ENCODE measurements at places on chromosomes 6 and 20.

DNA sequence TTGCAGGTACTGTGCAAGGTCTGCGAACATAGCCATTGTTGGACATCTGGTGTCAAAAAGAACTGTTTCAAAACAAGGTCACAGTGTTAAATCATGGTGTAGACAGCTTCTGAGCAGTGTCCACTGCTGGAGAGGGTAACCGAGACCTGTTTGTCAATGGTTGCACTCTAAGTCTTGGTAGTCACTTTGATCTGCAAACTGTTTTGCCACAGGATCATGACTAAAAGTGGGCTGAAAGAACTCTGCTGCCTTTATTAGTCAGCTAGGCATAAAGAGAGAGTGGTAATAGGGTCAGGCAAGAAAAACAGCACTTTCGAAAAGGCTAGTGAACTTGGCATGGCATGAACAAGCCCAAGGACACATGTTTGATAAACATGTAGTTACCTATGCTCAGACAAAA is 552.3 kb upstream of the CITED2 start:
- DNase-seq, result no peak

DNA sequence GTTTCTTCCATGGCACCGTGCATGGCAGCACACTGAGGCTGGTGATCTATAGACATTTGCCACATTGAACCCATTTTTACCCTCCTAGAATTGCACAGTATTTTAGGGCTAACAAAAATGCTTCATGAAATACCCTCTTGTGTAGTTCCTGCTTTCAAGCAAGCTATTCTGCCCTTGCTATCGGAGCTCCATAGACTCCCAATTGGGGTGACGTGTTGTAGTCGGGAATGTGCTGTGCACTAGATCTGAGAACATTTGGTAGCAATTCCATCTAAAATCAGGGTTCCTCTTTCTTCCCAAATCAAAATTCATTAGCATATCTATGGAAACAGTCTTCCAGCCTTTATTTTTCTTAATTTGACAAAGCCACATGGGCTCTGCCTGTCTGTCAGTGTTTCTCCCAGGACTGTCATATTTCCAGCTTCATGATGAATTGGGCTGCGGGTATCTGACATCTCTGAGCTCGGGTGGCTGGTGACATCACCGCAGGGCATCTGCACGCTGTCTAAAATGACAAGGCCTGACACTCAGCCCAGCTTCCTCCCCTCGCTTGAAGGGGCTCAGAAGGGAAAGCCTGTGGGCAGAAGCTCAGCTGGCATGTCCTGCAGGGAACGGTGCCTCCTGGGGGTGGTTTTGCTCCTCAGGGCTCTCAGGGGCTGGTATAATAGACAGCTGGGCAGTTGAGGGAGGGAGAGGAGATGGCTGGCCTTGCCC is 406.4 kb downstream of the QKI start:
- DNase-seq, result no peak

DNA sequence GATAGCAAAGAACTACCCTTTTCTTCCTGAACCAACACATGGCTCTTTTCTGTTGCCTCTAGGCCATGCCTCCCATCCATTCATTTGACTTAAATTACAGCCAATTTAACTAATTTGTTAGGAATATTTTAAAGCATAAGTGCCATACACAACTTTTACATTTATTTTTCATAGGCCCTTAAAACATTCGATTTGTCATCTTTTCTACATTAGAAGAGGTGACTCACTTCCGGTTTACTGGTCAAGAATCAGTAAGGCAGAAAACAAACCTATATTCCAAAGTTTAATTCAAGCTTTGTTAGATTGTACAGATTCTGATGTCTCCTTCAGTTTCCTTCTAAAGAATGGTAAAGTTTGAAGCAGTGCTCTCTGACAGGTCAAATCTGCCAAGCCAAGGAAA is 344.3 kb downstream of the SAMD5 start:
- no peak for DNase-seq

- no peak for DNase-seq
Observed at GRCh38 chr6:109515781-109516409, 32.9 kb upstream of the ZBTB24 start.

- no peak for DNase-seq
Observed at GRCh38 chr6:170135821-170136471, 154.9 kb downstream of the DLL1 start.

GRCh38 chr20:10113746-10114145 is 79.0 kb downstream of the ANKEF1 start:
- DNase-seq, result no peak

- no peak for DNase-seq
Observed at GRCh38 chr6:47246551-47246950, 63.2 kb downstream of the TNFRSF21 start.
